ENCODE measurements at places on chromosomes 2 and 18. TPM values are rescaled to one million over a fixed set of nuclear protein-coding genes. Genes with fewer than 3 reads are reported as not detected.
A peak's percentile ranks its signal among the peaks of the same experiment; 100 is the strongest.

Gene ARL4C
- total RNA-seq = 59.3 TPM

Gene RBFA
- total RNA-seq = 24.4 TPM

Gene RBKS
- 1.6 TPM for total RNA-seq

Gene KIF1A
- total RNA-seq = 20.3 TPM

Gene CHCHD5
- total RNA-seq = 17.9 TPM

Gene KLF7
- 81.2 TPM for total RNA-seq

Gene IL1R2
- total RNA-seq = not detected

Gene SCN7A
- total RNA-seq = 0.36 TPM

Gene KRTCAP3
- total RNA-seq = 1.9 TPM

Gene APCDD1
- total RNA-seq = 5.4 TPM

Gene FOXD4L1
- total RNA-seq = not detected

Gene CYP26B1
- 0.77 TPM for total RNA-seq

- no peaks in the 10 kb centered on the region for H3K36me3 ChIP-seq
- no peak overlapping the region for H3K27ac ChIP-seq
- H3K27me3 ChIP-seq = no peaks in the 10 kb centered on the region
- H3K4me3 ChIP-seq = no peak overlapping the region
Observed at GRCh38 chr2:40564184-40564583, 112.3 kb upstream of the SLC8A1 start.

DNA sequence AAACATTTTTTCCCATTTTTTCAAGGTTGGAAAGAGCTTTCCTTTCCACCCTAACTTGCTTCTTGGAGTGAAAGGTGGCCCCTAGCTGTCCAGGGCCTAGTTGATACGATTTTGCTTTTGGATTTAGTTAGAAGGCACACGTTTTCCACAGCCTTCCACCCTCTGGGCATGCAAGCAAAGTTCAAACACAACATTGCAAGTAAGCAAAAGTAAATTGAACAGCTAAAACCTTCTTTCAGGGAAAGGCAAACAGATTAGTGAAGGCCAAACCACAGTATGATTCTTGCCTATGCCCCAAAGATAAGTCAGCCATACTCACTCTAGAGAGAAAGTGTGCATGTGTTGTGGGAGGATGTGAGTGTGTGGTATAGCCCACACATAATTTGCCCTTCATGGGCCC, 273.7 kb upstream of the KLHL29 start:
- no peak overlapping the region for H3K27ac ChIP-seq
- H3K27me3 ChIP-seq = no peaks in the 10 kb centered on the region
- no peak overlapping the region for H3K4me3 ChIP-seq
- H3K36me3 ChIP-seq = no peaks in the 10 kb centered on the region

DNA sequence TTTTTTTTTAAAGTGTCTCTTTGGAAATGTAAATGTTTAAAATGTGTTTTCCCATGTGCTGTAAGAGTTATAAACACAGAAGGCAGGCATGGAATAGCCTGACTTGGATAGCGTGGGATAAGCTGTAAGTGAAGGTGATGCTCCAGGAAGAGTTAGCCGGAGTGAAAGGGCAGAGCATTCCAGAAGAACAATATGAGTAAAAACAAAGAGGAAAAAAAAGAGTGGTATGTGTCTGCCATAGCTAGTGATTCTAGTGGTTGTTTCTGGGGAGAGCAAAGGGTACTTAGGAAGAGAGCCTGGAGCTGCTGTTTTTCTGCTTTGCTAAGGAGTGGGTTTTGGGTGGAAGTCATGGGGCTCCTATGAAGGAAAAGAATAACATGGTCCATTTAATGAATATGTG, 126.9 kb upstream of the DLGAP1 start:
- H3K4me1 ChIP-seq = no peaks in the 10 kb centered on the region
- no peaks in the 10 kb centered on the region for H3K27me3 ChIP-seq
- DNase-seq = no peak
- H3K27ac ChIP-seq = no peak overlapping the region
- no peaks in the 10 kb centered on the region for H3K36me3 ChIP-seq
- H3K4me3 ChIP-seq = no peak overlapping the region

GRCh38 chr2:232236200-232236599, 142.4 kb upstream of the ALPP start:
- no peaks in the 10 kb centered on the region for H3K27me3 ChIP-seq
- DNase-seq = no peak
- H3K4me3 ChIP-seq = no peak overlapping the region
- no peaks in the 10 kb centered on the region for H3K36me3 ChIP-seq
- no peak overlapping the region for H3K27ac ChIP-seq

DNA sequence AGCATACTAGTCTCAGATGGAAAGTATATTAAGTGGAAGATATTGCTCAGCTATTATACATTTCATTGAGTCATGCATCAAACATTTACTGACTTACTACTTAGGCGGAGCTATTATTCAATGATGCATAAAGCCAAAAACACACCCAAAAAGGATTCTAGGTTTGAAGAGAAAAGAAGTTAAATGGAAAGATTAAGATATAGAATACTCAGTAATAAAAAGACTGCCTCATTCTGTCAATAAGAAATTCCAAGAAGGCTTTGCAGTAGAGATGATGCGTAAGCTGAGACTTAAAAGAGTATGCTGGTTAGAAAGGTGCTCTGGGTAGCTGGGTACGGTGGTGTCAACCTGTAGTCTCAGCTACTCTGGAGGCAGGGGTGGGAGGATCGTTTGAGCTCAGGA, 27.6 kb downstream of the STK17B start:
- H3K36me3 ChIP-seq = peaks cover 21% of the 10 kb centered on the region
- H3K27me3 ChIP-seq = no peaks in the 10 kb centered on the region
- H3K4me1 ChIP-seq = peaks cover 4% of the 10 kb centered on the region
- DNase-seq = peak; percentile 62

DNA sequence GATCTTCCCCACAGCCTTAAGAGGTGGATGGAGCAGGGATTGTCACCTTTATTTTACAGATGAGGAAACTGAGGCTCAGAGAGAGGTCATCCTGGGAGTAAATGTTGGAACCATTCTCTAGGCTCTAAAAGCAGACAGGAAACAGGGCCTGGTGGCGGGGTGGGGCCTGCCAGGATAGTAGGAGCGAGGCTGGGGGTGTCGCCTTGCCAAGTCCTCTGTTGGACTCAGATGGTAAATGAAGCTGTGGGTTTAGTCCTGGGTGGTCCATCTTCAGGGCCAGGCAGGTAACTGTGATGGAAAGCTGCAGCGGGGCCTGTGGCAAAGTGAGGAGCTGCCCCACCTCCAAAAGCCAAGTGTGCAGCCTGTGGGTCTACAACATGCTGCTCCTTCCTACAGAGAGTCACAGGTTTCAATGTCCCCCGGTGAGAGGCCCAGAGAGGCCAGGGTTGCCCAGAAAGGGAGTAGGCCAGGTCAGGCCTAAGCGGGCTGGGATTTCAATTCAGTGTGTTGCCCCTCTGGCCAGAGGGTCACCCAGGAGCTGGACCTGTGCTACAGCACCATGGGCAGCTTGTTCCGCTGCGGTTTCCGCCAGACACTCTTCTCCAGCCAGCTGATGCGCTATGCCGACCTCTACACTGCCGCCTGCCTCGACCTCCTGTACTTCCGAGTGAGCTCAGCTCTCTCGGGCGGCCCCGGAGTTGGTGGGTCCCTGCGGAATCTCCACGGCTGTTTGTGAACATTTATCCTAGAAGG, 6.6 kb downstream of the NT5DC4 start:
- no peak for DNase-seq
- H3K27ac ChIP-seq = no peak overlapping the region
- H3K4me3 ChIP-seq = no peak overlapping the region

DNA sequence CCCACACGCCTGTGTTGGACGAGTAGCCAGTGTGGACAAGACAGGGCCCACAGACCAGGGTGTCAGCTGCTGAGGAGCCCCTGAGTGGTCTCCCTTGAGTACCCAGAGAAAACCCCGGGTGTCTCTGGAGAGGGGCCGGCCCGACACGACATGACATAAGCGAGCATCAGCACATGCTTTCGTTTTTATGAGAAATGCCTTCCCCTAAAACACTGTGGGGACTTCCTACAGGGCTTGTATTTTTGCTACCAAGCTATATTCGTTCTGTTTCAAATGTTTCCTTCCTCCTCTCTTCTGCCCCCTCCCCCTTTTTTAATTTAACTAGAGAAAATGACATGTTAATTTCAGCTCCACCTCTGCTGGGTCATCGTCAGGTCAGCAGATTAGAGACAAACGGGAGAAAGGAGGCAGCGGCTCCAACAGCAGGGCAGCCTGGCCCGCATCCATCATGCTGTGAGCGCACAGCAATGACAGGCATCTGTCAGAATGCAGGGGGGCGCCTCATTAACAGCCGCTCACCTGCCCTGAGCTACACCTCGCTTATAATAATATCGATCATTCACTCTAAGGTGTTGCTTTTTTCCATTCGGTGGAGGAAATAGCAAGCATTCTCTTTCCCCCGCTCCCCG, 286.2 kb downstream of the ZNF516 start:
- no peak overlapping the region for H3K4me3 ChIP-seq
- no peak overlapping the region for H3K27ac ChIP-seq
- no peaks in the 10 kb centered on the region for H3K27me3 ChIP-seq
- H3K36me3 ChIP-seq = no peaks in the 10 kb centered on the region
- DNase-seq = no peak

- no peaks in the 10 kb centered on the region for H3K27me3 ChIP-seq
- H3K36me3 ChIP-seq = no peaks in the 10 kb centered on the region
- H3K4me3 ChIP-seq = no peak overlapping the region
- DNase-seq = no peak
Observed at GRCh38 chr2:123606631-123607030, 418.5 kb upstream of the CNTNAP5 start.

DNA sequence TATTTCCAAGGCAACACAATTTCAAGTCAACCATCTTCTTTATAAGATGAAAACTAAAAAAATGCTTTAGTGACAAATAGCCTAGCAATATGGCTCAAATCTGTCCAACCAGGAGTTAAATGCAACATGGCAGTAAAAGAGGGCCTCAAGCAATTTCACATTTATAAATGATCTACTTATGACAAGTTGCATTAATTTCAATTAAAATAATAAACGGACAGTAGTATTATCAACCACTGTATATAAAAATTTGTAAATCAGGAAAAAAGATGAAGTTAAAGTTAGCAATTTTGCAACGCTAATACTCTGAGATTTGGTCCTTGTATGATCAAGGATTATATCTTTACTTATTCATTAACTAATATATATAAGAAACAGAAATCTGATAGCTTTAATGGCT, 19.3 kb downstream of the CCDC88A start:
- no peak overlapping the region for H3K4me3 ChIP-seq
- H3K36me3 ChIP-seq = peaks cover 4% of the 10 kb centered on the region
- no peak overlapping the region for H3K27ac ChIP-seq
- DNase-seq = no peak
- H3K4me1 ChIP-seq = no peaks in the 10 kb centered on the region
- H3K27me3 ChIP-seq = no peaks in the 10 kb centered on the region

DNA sequence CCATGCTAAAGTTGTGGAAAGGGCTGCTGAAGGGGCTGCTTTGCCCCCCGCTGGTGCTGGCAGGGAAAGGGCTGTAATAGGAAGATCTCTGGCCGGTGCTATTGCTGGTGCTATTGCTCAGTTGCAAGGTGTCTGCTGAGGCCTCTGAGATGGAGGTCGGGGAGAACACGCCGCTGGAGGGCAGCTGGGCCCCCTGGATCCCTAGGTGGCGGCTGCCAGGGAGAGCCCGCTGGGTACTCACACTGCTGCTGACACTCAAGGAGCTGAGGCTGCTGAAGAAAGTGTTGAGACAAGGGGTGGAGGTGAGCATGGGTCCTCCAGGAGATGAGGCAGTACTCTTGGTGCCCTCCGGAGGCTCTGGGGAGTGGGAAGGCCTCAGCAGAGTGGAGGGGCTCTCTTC, 4.2 kb downstream of the FOXI3 start:
- no peak for DNase-seq
- H3K36me3 ChIP-seq = no peaks in the 10 kb centered on the region
- H3K4me1 ChIP-seq = no peaks in the 10 kb centered on the region
- no peak overlapping the region for H3K27ac ChIP-seq
- H3K27me3 ChIP-seq = peaks cover 22% of the 10 kb centered on the region

GRCh38 chr18:10213526-10213925, 240.9 kb upstream of the APCDD1 start:
- DNase-seq = no peak
- no peaks in the 10 kb centered on the region for H3K27me3 ChIP-seq
- no peaks in the 10 kb centered on the region for H3K36me3 ChIP-seq
- H3K27ac ChIP-seq = no peak overlapping the region
- H3K4me1 ChIP-seq = no peaks in the 10 kb centered on the region

DNA sequence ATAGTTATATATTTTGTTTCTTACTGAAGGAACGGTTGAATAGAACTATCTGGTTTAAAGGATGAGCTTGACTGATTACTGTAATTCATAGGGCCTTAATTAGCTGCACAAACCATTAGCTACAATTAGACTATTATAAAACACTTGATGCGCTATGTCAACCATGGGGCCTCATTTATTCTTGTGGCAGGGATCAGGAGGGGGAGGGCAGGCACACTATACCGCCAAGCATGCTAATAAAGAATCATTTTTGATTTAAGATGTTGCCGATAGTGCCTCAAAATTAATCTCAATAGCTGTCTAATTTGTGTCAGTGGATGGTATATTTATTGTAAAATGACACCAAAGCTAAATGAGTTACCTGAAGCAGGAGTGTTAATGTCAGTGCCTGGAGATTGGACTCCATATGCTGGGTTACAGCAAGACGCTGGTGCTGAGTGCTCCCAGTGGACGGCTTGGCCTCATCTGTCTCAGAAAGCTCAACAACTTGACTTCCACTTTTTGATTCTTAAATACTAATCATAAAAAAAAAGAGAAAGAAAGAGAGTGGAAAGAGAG, 1007.0 kb upstream of the CELF4 start:
- no peak overlapping the region for H3K27ac ChIP-seq
- H3K4me3 ChIP-seq = no peak overlapping the region
- H3K27me3 ChIP-seq = no peaks in the 10 kb centered on the region
- no peak for DNase-seq
- H3K36me3 ChIP-seq = no peaks in the 10 kb centered on the region

GRCh38 chr2:95298486-95299111, 1.5 kb downstream of the KCNIP3 start:
- no peaks in the 10 kb centered on the region for H3K4me1 ChIP-seq
- H3K27ac ChIP-seq = no peak overlapping the region
- H3K36me3 ChIP-seq = no peaks in the 10 kb centered on the region
- H3K4me3 ChIP-seq = no peak overlapping the region

DNA sequence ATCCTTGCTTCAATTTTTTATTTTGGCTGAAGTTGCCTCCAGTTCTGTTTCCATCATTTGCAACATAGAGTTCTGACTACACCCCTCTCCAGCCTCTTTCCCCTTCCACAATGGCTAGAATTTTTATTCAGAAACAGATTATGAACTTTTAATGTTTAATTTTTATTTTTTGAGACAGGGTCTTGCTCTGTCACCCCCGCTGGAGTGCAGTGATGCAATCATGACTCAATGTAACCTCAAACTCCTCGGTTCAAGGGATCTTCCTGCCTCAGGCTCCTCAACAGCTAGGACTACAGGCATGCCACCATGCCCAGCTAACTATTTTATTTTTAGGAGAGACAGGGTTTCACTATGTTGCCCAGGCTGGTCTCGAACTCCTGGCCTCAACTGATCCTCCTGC, 2.8 kb downstream of the NTSR2 start:
- no peaks in the 10 kb centered on the region for H3K36me3 ChIP-seq
- no peaks in the 10 kb centered on the region for H3K4me1 ChIP-seq
- H3K27me3 ChIP-seq = peaks cover 26% of the 10 kb centered on the region
- DNase-seq = no peak
- H3K4me3 ChIP-seq = no peak overlapping the region

- peak overlapping the region; percentile 41 for H3K4me3 ChIP-seq
- H3K27ac ChIP-seq = no peak overlapping the region
- peaks cover 23% of the 10 kb centered on the region for H3K4me1 ChIP-seq
- H3K27me3 ChIP-seq = no peaks in the 10 kb centered on the region
- no peak for DNase-seq
Observed at GRCh38 chr2:132417430-132418035, 928 bp downstream of the GPR39 start.
